ENCODE measurements at places on chromosomes 12 and 14. TPM values are rescaled to one million over a fixed set of nuclear protein-coding genes. Genes with fewer than 3 reads are reported as not detected.

DNA sequence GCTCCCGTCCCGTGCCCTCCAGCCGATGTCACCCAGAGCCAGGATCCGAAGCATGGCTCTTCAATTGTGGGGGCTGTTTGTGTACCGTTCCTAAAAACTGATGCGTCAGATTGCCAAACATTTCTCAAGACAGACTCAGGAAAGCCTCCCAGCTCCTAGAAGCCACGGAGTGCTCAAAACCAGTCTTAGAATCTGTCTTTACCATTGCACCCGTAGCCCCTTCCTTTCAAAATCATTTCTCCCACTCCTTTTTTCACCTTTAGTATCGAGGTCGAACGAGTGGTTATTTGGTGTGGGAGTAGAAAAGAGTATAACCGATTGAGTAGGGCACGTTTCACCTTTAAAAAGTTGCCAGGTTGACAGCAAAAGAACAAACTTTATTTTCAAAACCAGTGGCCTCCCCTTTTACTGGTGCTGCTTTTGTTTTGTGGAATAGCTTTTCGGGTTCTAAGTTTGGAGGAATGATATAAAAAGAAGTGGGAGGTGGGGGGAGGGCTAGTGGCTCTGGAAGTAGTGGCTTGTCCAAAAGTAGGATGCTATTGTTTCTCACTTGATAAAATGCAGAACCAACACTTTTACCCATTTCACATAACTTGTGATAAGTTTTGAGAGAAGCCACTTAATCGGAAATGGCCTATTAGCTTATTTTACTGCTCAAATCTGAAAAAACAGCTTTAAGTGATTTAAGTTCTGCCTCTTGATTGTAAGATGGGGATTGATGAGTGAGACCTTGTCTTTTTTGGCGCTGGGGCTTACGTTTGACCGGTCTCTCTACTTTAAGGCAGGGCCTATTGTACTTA lies 803 bp downstream of the STK38L start:
- H3K36me3 ChIP-seq: no peaks in the 10 kb centered on the region
- peak overlapping the region; percentile 93 for H3K27ac ChIP-seq
- peaks cover 21% of the 10 kb centered on the region for H3K4me1 ChIP-seq
- no peak for DNase-seq
- peak overlapping the region; percentile 97 for H3K4me3 ChIP-seq
- H3K27me3 ChIP-seq: no peaks in the 10 kb centered on the region

Gene ACSS3
- total RNA-seq: 20.2 TPM

DNA sequence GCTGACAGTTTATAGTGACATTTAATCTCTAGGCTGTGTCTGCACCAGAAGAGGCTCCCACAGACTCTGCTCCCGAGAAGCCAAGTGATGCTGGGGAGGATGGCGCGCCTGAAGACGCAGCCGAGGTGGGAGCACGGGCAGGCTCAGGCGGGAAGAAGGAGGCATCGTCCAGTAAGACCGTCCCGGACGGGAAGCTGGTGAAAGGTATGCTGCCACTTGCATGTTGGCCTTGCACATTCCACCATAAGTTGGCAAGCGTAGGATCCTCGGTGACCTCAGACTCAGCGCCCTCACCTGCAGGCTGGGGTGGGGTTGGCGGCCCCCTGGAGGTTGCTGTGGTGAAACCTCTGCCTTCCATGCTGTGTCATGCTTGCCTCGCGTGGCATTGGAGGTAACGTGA lies 45.6 kb downstream of the SFSWAP start:
- H3K27ac ChIP-seq: no peak overlapping the region
- H3K4me1 ChIP-seq: peaks cover 20% of the 10 kb centered on the region
- no peak for DNase-seq
- H3K36me3 ChIP-seq: peaks cover 65% of the 10 kb centered on the region
- H3K27me3 ChIP-seq: no peaks in the 10 kb centered on the region
- H3K4me3 ChIP-seq: no peak overlapping the region

Gene STXBP6
- 3.5 TPM for total RNA-seq

DNA sequence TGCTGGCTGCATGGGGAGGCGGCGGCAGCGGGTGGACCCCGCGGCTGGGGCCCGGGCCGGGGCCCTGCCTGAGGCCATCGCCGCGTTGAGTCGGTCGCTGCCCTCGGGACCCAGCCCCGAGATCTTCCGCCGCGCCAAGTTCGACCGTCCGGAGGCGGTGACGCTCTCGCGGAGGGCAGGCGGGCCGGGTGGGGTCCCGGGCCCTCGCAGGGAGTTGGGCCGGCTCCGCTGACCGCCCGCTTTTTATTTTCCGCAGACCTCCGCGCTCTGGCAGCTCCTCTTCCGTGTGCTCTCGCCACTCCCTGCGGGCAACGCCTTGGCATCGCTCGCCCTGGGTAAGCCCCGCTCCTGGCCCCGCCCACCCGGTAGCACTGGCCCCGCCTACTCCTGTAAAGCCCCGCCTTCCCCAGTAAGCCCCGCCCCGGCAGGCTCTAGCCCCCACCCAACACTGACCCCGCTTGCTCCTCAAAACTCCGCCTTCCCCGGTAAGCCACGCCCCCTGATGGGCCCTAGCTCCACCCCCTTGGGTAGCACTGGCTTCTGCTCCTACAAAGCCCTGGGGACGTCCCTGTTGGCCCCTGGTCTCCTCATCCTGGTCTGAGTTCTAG lies 424 bp downstream of the TEDC1 start:
- no peaks in the 10 kb centered on the region for H3K36me3 ChIP-seq
- no peak overlapping the region for H3K27ac ChIP-seq
- peak overlapping the region; percentile 71 for H3K4me3 ChIP-seq
- peaks cover 31% of the 10 kb centered on the region for H3K27me3 ChIP-seq
- DNase-seq: peak; percentile 90

DNA sequence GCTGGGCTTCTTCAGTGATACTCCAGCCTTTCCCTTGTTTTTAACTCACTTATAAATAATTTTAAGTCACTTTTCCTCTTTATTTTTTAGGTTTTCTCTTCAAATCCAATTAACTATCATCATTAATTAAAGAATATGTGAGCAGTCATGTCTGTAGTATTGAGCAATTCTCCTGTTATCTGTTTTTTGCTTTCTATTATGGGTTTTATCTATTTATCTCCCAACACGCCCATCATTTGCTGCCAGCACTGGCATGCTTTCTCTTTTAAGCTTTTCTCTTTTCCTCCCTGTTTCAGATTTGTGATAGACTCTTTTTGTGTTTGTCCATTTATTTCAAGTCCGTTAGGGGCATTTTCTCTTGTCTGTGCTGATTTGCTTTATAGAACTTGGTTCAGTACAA lies 72.3 kb downstream of the CRADD start:
- no peak overlapping the region for H3K27ac ChIP-seq
- H3K4me1 ChIP-seq: peaks cover 18% of the 10 kb centered on the region
- H3K36me3 ChIP-seq: peaks cover 26% of the 10 kb centered on the region
- DNase-seq: no peak
- no peak overlapping the region for H3K4me3 ChIP-seq

DNA sequence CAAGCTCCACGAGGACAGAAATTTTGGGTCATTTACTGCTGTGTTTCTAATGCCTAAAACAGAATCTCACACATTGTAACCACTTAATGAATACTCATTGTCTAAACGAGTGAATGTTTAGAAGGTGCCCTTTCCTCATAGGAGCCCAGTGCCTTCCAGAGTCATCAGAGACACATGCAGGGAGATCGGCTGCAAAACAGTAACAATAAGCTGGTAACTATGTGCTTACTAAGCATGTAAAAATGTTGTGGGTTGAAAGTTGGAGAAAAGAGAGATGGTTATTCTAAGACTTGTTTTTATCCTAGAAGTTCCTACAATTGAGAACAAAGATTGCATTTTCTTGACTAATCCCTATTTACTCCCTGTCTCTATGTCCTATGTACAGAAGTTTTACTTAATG lies 7.4 kb downstream of the TESPA1 start:
- no peaks in the 10 kb centered on the region for H3K36me3 ChIP-seq
- no peak overlapping the region for H3K4me3 ChIP-seq
- H3K27ac ChIP-seq: no peak overlapping the region
- peaks cover 18% of the 10 kb centered on the region for H3K4me1 ChIP-seq
- DNase-seq: no peak

GRCh38 chr14:98136012-98136789 lies 1135.8 kb downstream of the BCL11B start:
- H3K27ac ChIP-seq: peak overlapping the region; percentile 68
- H3K36me3 ChIP-seq: no peaks in the 10 kb centered on the region
- H3K4me3 ChIP-seq: no peak overlapping the region
- DNase-seq: no peak
- peaks cover 32% of the 10 kb centered on the region for H3K4me1 ChIP-seq
- no peaks in the 10 kb centered on the region for H3K27me3 ChIP-seq

GRCh38 chr14:103189481-103190470 lies 66.5 kb downstream of the TNFAIP2 start:
- peaks cover 44% of the 10 kb centered on the region for H3K27me3 ChIP-seq
- H3K4me3 ChIP-seq: peak overlapping the region; percentile 70
- DNase-seq: peak; percentile 24
- H3K4me1 ChIP-seq: peaks cover 31% of the 10 kb centered on the region

- H3K36me3 ChIP-seq: no peaks in the 10 kb centered on the region
- peak overlapping the region; percentile 59 for H3K4me3 ChIP-seq
- no peak overlapping the region for H3K27ac ChIP-seq
- peak; percentile 81 for DNase-seq
- H3K27me3 ChIP-seq: peaks cover 7% of the 10 kb centered on the region
Measured at GRCh38 chr12:51721282-51721940, 127.1 kb downstream of the FIGNL2 start.

Gene NDRG2
- total RNA-seq: 30.1 TPM

- H3K4me3 ChIP-seq: no peak overlapping the region
- no peak for DNase-seq
- H3K27ac ChIP-seq: peak overlapping the region; percentile 73
- peaks cover 18% of the 10 kb centered on the region for H3K4me1 ChIP-seq
- H3K27me3 ChIP-seq: no peaks in the 10 kb centered on the region
Measured at GRCh38 chr12:109864916-109865315, 15.4 kb downstream of the GLTP start.

- H3K36me3 ChIP-seq: no peaks in the 10 kb centered on the region
- no peak overlapping the region for H3K4me3 ChIP-seq
Measured at GRCh38 chr14:62076368-62076767, 314.1 kb downstream of the SNAPC1 start.

GRCh38 chr12:132582058-132582420 lies 28.3 kb downstream of the LRCOL1 start:
- no peak overlapping the region for H3K27ac ChIP-seq
- H3K4me3 ChIP-seq: peak overlapping the region; percentile 60
- H3K27me3 ChIP-seq: peaks cover 51% of the 10 kb centered on the region
- H3K4me1 ChIP-seq: peaks cover 5% of the 10 kb centered on the region

DNA sequence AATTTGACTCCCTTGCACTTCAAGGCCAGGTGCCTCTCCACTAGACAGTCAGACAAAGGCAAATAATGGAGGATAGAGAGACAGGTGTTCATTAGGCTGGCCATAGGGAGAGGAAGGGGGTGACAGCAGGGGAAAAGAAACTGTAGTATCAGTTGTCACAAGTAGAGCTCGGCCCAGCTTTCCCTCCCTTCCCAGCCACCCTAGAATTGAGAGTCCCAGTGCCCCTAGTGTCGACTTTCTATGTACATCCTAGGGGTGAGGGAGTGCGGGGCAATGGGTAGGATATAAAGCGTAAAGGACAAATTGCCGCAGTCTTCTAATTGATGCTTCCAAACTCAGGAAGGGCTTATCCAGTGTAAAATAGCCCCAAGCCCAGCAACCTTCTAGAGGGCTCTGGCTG lies 39.0 kb downstream of the BAZ2A start:
- no peak for DNase-seq
- 0 out of 2 replicates have a peak overlapping the region, but pooled peaks have one; percentile 16 for H3K27ac ChIP-seq
- peaks cover 8% of the 10 kb centered on the region for H3K36me3 ChIP-seq
- H3K27me3 ChIP-seq: no peaks in the 10 kb centered on the region
- no peak overlapping the region for H3K4me3 ChIP-seq
- peaks cover 48% of the 10 kb centered on the region for H3K4me1 ChIP-seq

All from WTC11 (cell line).